ENCODE measurements at places on chromosomes 7 and 10.

- DNase-seq = no peak
Observed at GRCh38 chr7:93719546-93719945, 145.0 kb upstream of the CALCR start.

DNA sequence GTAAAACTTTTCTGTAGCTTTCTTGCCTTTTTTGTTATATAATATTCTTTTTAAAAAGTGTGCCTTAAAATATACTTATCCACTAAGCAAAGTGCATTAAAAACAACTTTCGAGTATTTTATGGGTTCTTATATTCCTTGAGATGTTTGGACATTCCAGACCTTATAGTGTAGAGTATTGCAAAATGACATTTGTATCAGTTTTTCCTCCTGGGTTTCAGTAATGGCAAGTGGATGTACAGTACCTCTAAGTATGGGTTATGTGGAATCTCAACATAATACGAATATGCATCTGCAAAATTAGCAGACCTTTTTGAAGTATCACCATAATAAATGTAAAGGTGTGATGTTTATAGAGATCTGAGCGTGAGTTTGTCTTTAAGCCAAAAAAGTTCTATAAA, 2.7 kb downstream of the CDK13 start:
- DNase-seq = no peak

- DNase-seq = peak; percentile 34
Observed at GRCh38 chr10:120477021-120477742, 20.2 kb downstream of the PLPP4 start.

GRCh38 chr10:109892117-109892516, 31.2 kb downstream of the XPNPEP1 start:
- no peak for DNase-seq

GRCh38 chr10:101952191-101952590, 103.8 kb downstream of the ARMH3 start:
- DNase-seq = no peak

- no peak for DNase-seq
Observed at GRCh38 chr7:22544245-22544644, 44.3 kb upstream of the STEAP1B start.

- DNase-seq = no peak
Observed at GRCh38 chr10:108411894-108412293, 1247.4 kb upstream of the SORCS1 start.

GRCh38 chr10:2425320-2425719, 642.0 kb upstream of the PFKP start:
- peak; percentile 25 for DNase-seq

- peak; percentile 45 for DNase-seq
Observed at GRCh38 chr10:18087355-18087754, 52.9 kb upstream of the CACNB2 start.

DNA sequence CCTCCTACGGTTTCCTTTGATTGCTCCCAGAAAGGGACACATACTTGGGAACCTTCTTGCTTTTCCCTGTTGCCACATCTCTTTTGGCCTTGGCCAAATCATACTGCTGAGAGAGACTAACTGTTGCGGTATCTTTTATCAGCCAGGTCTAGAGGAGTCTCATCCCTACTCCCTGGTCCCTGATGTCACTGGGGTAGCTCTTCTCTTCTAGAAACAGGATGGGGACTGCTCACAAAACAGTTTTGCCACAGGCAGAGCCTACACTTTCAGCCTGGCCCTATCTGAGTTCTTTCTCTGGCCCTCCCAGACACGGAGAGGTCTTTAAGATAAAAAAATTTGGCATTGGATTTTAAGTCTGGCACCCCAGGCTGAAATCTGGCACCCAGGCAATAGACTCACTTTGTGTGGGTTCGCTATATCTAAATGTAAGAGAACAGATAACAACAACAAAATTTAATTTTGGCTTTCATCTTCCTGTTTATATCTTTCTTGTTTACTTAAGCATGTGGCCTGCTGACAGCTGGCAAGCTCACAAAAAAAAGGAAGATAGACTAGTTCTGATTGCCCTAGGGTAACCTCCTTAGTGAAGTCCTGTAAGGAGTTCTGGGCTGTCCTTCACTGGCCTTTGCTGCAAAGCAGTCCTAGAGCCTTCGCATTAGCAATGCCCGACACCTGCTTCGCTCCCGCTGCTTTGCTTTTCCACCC, 228.3 kb upstream of the NPVF start:
- DNase-seq = no peak

- peak; percentile 49 for DNase-seq
Observed at GRCh38 chr7:44884621-44885393, 523 bp downstream of the PURB start.

DNA sequence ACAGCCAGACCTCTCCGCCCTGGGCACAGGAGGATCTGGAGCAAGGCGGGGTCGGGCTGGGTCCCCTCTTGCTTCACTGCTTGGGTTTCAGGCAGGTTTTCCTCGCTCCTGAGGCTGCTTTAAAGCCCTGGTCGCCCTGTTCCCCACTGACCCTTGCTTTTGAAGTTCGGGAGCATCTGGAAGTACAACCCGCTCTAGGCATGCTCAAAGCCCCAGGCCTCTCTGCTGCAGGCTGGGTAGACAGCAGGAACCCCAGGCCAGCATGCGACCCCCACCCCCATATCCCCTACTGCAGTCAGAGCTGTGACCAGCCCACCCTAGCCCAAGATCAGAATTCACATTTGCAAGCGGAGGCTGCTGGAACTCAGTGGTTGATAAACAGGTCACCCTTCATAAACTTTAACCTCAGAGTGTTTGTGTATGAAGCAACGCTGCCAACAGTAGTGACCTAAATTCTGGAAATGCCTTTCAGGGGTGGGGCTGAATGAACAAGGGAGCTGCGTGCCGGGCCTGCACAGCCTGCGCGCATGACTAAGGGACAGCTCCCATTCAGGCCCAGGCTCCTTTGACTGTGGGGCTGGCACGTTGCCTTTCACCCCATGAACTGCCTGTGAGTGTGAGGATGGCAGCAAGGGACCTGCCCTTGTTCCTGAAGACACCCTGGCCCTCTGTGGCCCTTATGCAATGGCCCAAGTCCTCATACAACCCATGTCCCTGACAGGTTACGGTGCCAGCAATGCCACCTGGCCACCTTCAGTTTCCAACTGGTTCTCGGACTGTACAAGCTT, 52.5 kb downstream of the PROSER2 start:
- DNase-seq = no peak

- no peak for DNase-seq
Observed at GRCh38 chr10:99975106-99975829, 34.5 kb downstream of the DNMBP start.
